KBM-7 (cell line): ENCODE measurements at places on chromosomes 2 and 18.
A peak's percentile ranks its signal among the peaks of the same experiment; 100 is the strongest.

- DNase-seq, result no peak
Observed at GRCh38 chr2:139079311-139079710, 299.1 kb upstream of the NXPH2 start.

DNA sequence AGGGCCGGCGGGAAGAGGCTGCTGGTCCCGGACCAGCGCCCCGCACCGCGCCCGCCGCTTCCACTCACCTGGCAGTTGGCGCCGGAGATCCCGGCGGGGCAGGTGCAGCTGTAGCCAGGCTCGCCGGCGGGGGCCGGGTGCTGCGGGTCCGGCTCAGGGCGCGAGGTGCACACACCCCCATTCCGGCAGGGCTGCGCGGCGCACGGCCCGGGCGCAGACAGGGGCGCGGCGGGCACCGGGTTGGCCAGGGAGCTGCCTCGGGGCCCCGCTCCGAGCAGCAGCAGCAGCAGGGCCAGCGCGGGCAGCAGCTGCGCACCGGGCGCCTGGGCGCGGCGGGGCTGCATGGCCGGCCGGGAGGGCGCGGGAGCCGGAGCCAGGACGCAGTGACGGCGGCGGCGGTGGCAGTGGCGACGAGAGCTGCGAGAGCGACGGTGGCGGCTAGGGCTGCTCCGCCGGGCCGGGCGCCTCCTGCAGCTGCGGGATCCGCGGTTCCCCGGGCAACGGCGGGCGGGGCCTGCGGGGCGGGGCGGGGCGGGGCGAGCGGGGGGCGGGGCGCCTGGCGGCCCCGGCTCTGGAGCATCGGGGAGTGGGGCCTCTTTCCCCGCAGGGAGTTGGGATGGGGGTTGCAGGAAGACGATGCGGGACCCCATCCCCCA is at the start of gene DNER:
DNER (minus strand) TSS at position 476 of the 656 bp plus-strand sequence; CDS start at position 344, 132 bp downstream.
- DNase-seq, result no peak

- no peak for DNase-seq
Observed at GRCh38 chr18:79356435-79356834, 39.3 kb upstream of the NFATC1 start.

- DNase-seq, result no peak
Observed at GRCh38 chr2:180733330-180733729, 247.1 kb upstream of the UBE2E3 start.

- DNase-seq, result no peak
Observed at GRCh38 chr2:173708806-173709205, 256.4 kb downstream of the SP3 start.

DNA sequence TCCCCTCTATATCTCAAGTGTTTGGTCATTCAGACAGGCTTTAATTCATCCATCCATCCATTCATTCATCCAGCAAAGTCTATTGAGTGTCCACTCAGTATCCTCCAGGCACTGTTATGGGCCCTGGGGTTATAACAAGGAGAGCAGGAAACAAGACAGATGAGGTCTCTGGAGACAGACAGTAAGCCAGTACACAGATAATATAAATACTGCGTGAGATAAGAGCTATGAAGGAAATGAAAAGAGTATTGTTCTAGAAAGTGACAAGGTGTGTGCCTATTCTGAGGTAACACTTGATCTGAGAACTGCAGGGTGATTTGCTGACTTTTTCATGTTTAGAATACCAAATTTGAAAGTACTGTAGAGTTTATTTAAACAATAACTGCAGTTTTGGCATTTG is 98.3 kb downstream of the OSBPL6 start:
- DNase-seq, result no peak

GRCh38 chr2:65974067-65974723 is 460.7 kb upstream of the MEIS1 start:
- no peak for DNase-seq

DNA sequence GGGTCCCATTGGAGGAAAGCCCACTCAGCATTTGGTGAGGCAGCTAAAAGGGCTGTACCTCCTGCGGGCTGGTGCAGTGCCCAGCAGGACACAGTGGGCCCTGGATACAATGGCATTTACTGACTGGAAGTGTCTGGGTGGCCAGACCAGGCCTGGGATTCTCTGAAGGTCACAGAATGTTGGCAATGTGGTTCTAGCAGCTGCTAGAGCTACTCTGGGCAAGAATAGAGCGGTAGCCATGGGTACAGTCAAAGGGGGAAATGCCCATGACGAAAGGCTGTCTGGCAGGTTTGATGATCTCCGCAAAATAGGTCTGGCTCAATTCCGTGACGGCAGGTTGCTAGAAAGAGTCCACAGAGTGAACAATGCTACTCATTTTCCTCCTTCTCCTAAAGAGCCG is 241.8 kb downstream of the AFF3 start:
- no peak for DNase-seq

GRCh38 chr2:39069136-39069515 is 51.7 kb downstream of the SOS1 start:
- no peak for DNase-seq

DNA sequence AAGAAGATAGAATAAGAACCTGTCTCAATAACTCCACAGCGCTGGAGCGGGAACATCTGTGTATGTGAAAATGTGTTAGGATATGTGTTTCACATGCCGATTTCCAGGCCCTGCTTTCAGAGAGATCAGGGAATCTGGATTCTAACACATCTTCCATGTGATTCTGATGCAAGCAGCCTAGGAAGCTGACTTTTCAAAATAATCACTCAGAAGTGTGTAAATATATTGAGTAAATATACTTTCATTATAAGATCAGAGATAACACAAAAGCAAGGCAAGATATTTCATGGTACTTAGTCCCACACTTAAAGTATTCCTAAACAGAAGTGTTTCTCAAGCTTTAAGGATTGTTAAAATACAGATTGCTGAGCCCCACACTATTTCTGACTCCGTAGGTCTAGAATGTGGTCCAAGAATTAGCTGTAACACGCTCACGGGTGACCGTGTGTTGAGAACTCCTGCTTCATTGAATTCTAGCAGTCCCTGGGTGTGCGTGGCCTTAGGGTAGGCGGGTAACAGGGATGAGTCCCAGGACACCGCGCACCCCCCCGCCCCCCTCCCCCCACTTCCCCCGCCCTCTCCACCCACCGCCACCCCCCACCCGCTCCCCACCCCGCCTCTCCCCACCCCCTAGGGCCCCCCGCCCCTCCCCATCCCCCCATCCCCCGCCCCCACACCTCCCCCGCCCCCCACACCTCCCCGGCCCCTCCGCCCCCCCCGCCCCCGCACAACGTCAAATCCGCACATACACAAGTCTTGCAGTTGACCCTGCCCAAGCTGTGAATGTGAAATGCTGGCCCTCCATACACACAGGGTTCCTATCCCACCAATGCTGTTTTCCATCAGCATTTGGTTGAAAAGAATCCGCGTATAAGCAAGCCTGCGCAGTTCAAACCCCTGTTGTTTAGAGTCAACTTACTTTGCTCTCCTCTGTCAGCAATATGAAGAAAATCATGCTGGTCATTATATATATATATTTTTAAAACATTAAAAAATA is 94.2 kb upstream of the SLC39A10 start:
- no peak for DNase-seq

- peak; percentile 28 for DNase-seq
Observed at GRCh38 chr18:54776282-54776977, 51.8 kb upstream of the RAB27B start.

GRCh38 chr2:73266061-73266901 is 18.0 kb downstream of the FBXO41 start:
- DNase-seq, result no peak

- DNase-seq, result peak; percentile 45
Observed at GRCh38 chr2:36477315-36477714, 120.7 kb downstream of the FEZ2 start.

DNA sequence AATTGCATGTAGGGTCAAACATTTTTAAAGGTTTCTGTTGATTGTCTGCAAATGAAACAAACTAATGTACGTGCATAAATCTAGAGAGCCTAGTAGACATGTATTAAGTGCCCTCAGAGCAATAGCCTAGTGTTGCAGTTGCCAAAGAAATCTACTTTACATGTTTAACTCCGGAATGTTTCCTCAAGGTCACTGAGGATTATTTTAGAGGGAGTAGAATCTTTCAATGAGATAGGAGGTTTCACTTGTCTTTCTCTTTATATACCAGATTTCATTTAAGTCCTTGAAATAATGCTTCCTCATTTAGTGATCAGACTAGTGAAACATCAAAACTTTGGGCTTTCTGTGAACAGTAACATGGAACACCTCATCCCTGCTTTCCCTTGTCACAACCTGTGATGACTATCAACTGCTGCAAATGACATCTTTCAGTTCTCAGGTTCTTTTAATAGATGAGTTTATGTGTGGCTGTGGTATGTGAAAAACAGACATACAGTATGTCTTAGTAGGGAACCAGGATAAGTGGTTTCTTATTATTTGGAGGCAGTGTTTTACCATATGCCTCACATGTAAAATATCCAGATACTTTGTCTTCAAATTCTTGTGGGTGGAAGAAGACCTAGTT is 5.5 kb downstream of the UBE2E3 start:
- DNase-seq, result peak; percentile 18

GRCh38 chr2:85390941-85391669 is 19.1 kb downstream of the CAPG start:
- peak; percentile 75 for DNase-seq

DNA sequence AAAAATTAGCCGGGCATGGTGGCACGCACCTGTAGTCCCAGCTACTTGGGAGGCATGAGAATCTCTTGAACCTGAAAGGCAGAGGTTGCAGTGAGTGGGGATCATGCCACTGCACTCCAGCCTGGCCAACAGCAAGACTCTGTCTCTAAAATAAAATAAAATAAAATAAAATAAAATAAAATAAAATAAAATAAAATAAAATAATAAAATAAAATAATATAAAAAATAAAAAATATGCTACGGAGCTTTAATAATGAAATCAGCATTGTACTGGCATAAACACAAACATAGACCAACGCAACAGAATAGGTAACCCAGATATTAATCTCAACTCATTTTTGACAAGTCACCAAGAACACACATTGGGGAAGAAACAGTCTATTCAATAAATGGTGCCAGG is 973.4 kb upstream of the SOX11 start:
- DNase-seq, result no peak

GRCh38 chr2:38959466-38959865 is 69.8 kb downstream of the ARHGEF33 start:
- no peak for DNase-seq

DNA sequence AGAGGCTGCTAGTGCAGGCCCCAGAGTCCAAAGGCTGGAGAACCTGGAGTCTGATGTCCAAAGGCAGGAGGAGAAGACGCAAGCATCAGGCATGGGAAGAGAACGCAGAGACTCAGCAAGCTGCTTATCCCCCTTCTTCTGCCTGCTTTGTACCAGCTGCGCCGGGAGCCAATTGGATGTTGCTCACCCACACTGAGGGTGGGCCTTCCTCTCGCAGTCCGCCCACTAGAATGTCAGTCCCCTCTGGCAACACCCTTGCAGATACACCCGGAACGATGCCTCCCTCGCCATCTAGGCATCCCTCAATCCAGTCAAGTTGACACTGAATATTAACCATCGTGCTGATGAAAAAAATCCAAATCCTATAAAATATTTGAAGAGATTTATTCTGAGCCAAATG is 141.6 kb downstream of the TWIST2 start:
- no peak for DNase-seq

DNA sequence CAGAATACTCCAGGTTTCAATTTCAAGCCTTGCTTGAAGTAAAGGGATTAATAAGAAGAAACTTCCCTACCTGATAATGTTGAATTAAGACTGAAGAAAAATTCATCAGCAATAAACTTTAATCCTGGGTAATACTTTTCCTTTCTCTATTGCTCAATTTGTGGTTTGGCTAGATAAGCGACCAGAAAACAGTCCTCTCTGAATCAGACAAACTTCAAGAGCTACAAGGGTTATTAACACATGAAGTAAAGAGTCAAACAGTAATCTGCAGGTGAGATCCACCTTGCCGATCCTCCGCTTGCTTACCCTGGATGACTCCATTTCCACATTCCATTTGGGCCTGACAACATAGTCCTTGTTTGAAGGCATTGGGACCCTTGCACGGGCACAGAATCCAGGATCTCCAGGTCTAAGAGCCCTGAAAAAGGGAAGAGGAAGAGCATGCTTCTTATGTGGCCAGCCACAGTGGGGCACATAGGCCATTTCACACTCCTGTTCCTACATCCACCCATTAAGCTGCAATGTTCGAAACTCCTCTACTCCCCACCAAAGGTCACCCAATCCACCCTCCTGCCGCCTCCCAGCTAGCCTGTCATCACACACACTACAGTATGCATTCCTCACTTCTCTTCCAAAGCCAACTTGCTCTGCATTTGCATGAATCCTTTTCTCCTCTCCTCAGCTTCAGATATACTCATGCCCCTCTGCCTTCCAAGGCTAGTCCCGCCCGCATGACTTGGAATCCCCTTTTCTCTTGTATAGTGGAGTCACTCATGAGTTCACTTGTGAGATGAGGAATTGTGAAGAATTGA is 39.8 kb downstream of the IWS1 start:
- peak; percentile 58 for DNase-seq

GRCh38 chr2:1721706-1722646 is 22.3 kb downstream of the PXDN start:
- no peak for DNase-seq

DNA sequence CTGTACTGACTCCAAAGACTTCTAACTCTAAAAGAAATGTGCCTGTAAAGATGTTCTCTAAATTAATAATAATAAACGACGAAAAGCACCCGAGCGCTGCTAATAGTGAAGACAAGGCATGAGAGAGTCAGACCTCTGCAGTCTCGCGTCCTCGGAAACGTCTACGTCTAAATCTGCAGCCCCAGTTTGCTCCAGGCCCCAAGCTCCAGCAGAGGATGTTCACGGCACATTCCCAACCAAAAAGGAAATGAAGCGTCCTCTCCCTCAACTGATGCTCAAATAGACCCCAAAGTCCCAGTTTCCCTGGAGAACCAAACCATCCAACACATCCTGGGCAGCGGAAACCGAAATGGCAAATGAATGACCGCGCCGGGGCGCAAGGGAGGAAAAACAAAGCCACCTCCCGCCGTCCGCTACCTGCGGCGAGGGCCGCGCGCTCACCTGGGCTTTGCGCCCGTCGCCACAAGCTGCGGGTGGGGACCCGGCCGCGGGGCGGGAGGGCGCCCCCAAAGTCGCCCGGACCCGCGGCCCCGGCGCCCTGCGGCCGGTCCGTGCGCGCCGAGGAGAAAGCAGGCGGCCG is 47.1 kb upstream of the CCDC150 start:
- DNase-seq, result peak; percentile 34

GRCh38 chr2:121858369-121858768 is 102.9 kb downstream of the TSN start:
- DNase-seq, result no peak

GRCh38 chr2:120684289-120685065 is 51.2 kb upstream of the GLI2 start:
- no peak for DNase-seq

DNA sequence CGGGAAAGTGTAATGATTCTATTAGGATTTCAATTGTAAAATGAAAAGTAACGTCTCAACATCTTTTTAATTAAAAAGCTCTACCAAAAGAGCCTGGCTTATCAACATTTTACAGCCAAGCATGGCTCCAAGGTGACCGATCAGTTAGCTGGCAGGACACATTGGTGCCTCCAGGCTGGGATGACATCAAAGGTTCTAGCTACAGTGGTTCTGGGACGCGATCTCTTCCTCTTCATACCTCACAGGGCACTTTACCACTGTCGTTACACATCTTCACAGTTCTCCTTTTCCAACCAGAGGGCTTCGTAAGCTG is 693 bp downstream of the ORC2 start:
- no peak for DNase-seq

GRCh38 chr18:58196881-58197872 is 153.2 kb downstream of the NEDD4L start:
- DNase-seq, result no peak

- peak; percentile 12 for DNase-seq
Observed at GRCh38 chr2:11533278-11534070, at the start of gene GREB1. TSS of gene GREB1 (plus strand) at chr2:11534045. CDS start at chr2:11556615, 22,570 bp downstream.

GRCh38 chr2:171687287-171688128 is at the start of gene DYNC1I2:
TSS of gene DYNC1I2 (plus strand) at chr2:171687469. CDS start at chr2:171690156, 2,687 bp downstream.
- DNase-seq, result peak; percentile 98
